ENCODE measurements at places on chromosomes 2 and 18. TPM values are rescaled to one million over a fixed set of nuclear protein-coding genes. Genes with fewer than 3 reads are reported as not detected.

DNAJC5G gene
- not detected for total RNA-seq

COL6A3 gene
- total RNA-seq = 0.31 TPM

DNA sequence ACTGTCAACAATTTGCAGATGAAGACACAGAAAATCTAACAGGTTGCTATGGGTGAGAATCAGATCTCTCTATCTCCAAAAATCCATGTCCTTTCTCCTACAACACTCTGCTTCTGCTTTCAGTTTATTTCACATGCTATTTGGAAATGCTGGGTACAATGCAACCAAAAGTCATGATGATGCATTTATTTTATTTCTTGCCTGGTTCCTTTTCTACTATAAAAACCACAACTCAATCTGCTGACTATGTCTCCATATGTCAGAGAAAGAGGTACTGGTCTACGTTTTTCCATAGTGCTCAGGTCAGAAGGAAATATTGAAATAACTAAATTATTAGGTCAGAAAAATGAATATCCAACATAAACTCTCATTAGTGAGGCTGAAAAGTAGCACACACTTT is 20.5 kb downstream of the RAD51AP2 start:
- no peak for DNase-seq
- no peaks in the 10 kb centered on the region for H3K36me3 ChIP-seq
- H3K4me3 ChIP-seq = no peak overlapping the region
- H3K27ac ChIP-seq = no peak overlapping the region
- no peaks in the 10 kb centered on the region for H3K4me1 ChIP-seq
- no peaks in the 10 kb centered on the region for H3K27me3 ChIP-seq

DNA sequence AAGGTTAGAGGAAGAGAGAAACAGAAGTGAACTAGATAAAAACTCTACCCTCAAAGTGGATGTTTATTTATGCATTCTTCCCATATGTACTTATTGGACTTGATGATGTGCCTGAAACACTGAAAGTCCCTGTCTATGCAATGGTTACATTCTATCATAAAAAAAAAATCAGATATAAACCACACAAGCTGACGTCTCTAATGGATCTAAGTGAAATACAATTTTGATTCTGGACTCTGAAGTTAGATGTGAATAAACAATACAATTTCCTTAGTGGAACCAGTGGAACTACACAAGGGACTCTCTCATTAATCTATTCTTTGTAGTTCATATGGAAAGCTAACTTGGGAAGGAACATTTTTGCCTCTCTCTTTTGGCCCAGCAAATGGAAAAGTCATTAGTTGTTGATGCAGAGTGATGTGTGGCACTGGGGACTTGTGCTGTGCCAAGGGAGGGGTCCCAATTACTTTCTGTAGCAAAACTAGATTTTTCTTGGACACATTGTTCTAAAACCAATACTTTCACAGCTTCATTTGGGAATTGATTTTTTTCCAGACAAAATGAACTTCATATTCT is 376.8 kb downstream of the TRIB2 start:
- H3K27me3 ChIP-seq = peaks cover 5% of the 10 kb centered on the region
- no peak for DNase-seq
- no peaks in the 10 kb centered on the region for H3K36me3 ChIP-seq

Measured in natural killer cell (primary cell).